Left lung (tissue), 14 donors: ENCODE measurements at places on chromosomes 3 and 15.

- DNase-seq = peak; percentile 55
Observed at GRCh38 chr3:112773864-112774263, 72.8 kb downstream of the CD200R1L start.

GRCh38 chr3:174441588-174442301, 417.4 kb upstream of the NAALADL2 start:
- no peak for DNase-seq

DNA sequence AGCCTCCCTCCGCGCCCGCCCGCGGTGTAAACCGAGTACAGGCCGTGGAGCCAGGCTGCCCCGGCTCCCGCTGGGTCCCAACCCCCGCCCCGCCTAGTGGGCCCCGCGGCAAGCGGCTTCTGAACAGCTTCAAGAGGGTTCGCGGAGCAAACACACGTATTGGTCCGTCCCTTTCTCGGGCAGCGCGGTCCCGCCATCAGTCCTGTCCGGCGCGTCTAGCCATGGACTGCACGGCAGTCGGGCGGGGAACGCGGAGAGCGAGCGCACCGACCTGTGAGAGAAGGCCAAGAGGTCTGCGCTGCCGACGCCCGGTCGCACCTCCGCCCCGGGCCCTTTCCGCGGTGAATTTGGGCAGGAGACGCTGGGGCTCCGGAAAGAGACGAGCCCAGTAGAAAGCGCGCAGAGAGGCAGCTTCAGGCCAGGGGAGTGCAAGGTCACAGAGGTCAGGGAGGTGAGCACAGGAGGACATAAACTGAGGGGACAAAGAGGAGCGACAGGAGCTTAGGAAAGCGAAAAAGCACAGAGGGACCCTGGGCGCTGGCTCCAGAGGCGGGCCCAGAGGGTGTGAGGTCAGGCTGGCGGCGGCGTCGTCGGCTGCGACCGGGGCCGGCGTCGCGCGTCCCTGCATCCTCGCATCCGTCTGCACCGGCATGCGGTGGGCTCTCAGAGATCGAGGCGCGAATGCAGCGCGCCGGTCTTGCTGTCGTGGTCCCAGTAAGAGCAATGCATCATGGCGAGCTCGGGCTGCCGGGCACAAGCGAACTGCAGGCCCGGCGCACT, 1.8 kb downstream of the FOXL2 start:
- DNase-seq = no peak

DNA sequence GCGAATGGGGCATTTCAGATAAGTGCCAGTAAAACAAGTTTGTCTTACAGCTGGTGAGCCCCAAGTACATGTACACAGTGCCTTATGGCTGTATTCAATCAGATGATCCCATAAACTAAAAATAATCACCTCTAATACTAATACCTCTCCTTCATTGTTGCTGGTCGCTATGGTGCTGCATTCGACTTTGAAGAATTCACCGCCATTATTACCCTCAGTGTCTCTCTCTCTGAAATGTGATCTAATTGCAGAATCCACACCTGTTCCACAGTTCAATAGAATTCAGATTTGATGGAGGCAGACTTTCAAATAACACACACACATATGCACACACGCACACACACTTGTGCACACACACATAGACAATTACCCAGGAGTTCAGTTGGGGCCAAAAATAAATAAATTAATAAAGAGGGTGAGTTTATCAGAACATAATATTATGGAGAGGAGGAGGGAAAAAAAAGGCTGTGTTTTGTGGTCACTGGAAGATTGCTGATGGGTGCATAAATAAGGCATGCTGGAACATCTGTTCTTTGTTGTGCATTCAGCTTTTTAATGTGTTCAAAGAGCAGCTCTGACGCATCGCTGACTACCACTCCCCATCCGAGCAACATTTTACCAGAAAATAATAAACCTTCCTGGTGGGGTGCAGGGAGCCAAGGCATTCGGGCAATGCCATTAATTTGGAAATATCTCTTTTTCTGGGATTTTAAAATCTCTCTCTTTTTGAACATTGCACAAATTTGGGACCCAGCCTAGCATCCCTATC, 235.7 kb downstream of the SATB1 start:
- DNase-seq = no peak

DNA sequence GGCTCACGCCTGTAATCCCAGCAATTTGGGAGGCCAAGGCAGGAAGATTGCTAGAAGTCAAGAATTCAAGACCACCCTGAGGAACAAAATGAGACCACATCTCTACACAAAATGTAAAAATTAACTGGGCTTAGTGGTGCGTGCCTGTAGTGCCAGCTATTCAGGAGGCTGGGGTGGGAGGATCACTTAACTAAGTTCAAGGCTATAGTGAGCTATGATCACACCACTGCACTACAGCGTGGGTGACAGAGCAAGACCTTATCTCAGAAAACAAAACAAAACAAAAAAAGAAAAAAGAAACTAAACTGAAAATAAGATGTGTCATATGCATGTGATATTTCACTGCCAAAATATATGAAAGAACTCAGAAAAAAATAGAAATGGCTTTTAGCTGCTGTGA, 243.3 kb upstream of the CCDC54 start:
- no peak for DNase-seq

DNA sequence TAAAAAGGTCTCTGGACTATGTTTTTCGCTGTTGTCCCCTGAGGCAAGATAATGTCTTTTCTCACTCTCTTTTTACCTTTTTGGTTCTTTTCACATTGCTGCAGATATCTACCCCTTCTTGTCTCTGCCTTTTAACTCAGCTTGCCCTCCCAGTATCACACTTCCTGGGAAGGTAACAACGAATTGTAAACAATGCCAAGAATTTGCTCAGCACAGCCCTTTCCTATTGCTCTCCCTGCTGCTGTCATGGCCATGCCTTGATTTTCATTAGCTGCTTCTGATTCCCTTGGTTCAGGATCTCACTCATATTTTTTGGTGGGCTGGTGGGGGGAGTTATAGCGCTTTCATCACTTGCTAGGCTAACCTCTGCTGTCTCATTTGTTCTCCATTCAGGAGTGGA, 123.1 kb upstream of the DPH6 start:
- no peak for DNase-seq

GRCh38 chr3:161274691-161275298, 53.7 kb downstream of the NMD3 start:
- peak; percentile 27 for DNase-seq

GRCh38 chr15:83855956-83856355, 202.0 kb downstream of the ADAMTSL3 start:
- DNase-seq = no peak

- DNase-seq = peak; percentile 28
Observed at GRCh38 chr3:15330031-15330596, 2.3 kb downstream of the SH3BP5 start.

- DNase-seq = no peak
Observed at GRCh38 chr3:181358562-181358961, 353.2 kb upstream of the SOX2 start.

GRCh38 chr3:97264180-97264579, 449.8 kb downstream of the EPHA6 start:
- no peak for DNase-seq

DNA sequence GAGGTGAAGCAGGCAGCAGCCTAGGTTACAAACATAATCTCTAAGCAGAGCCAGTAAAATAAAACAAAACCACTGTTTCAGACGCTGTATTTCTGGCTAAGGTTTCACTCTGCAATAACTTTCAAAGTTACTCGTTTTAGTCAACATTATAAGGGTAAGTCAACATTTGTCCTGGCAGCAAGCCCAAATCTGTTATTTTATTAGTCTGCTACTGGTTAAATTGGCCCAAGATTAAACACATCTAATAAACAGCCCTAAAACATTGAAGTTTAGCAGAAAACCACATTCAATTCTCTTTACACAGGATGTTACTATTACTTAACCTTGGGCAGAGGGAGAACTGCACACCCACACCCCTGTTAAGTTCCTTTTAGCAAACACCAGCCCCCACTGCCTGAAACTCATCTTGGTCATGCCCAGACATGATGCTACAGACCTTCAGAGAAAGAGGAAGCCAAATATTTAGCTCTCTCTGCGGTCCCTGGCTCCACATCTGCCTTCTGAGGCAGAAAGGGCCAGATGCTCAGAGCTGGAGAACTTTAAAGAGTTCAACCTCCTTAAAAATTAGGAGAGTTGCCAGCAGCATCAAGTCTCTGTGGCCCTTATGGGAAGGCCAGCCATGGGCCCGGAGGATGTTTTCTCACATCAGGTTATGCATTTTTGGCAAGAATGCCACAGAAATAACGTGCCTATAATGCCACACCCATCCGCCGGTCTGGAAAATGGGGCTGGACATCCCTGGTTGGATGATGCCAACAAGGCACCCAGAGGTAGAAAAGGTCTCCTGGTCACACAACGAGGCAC, 17.9 kb downstream of the ARHGEF3 start:
- peak; percentile 56 for DNase-seq

- DNase-seq = no peak
Observed at GRCh38 chr3:106249159-106249558, 380.3 kb upstream of the CBLB start.

- no peak for DNase-seq
Observed at GRCh38 chr15:22794621-22795167, 8.2 kb downstream of the NIPA1 start.

- DNase-seq = no peak
Observed at GRCh38 chr3:94162700-94163099, 99.8 kb downstream of the NSUN3 start.

DNA sequence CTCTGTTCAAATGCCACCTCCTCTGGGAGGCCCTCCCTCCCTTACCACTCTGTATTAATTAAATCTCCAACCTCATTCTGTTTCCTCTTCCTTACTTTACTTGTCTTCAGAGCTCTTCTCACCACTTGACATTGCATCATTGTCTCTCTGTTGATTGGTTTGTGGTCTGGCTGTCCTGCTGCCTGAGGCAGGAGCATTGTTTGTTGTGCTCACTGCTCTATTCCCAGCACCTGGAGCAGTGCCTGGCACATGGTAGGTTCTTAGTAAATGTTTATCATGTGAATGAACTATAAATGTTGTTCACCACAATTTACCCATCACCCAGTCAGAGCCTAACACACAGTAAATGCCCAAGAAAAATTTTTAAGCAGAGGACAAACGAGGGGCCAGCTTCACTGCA, 6.7 kb upstream of the BFSP2 start:
- DNase-seq = no peak

GRCh38 chr3:48847053-48847503, 596 bp downstream of the PRKAR2A start:
- DNase-seq = peak; percentile 78
